ENCODE measurements at places on chromosomes 11 and 22. TPM values are rescaled to one million over a fixed set of nuclear protein-coding genes. Genes with fewer than 3 reads are reported as not detected.

- no peak for DNase-seq
Observed at GRCh38 chr11:103940551-103940950, 95.9 kb upstream of the DDI1 start.

DNA sequence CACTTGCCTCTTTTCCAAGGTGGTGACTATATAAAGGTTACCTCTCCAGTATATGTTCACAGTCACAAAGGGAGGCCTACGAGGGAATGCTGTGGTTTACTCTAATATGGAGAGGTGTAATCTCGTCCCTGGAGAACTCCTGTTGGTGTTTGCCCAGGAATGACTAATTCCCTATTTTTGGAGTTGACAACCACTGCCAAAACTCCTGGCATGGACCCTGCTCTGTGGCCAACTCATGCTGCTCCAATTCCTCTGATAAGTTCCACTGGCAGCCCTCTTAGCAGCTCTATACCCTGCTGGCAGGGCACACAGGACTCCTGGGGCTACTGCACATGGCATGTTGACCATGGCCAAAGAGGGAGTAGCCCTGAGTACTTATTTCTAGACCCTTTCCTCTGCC, 418.7 kb upstream of the ANO5 start:
- DNase-seq: no peak

TNNT3 gene
- not detected for total RNA-seq

DNA sequence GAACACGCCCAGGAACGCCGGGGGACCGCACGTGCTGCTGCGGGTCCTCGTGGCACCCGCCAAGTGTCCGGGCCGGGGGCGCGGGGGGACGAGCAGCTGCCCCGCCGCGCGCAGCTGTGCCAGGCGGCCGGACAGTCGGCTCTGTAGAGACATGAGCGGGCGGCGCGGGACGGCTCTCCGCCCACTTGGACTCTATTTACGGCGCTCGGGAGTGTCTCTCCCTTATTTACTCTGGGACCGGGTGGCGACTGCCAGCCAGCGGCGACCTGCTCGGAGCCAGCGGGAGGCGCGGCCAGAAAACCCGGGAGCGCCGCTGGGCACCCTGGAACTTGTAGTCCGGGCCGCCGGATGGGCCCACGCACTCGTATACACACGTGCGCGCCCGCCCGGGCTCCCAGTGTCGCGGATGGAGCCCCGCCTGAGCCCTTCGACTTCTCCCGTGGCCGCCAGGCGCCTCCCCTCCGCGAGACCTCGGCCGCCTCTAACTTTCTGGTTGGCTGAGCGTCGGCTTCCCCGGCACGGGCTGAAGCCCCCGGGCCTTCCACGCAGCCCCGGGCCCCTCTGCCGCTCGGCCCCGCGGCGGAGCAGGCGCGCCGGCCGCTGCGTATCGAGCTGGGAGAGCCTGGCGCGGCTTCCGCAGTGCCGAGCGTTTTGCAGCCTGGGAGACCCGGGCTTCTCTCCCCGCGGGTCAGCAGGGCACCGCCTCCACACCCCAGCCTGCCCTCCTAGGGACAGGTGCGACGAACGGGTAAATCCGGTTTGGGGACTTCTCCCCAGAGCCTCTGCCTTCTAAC, at the start of gene MACROD1:
Gene MACROD1 (minus strand): TSS at position 272 of the 794 bp plus-strand sequence. CDS start 119 bp downstream, at position 153.
- DNase-seq: no peak

DNA sequence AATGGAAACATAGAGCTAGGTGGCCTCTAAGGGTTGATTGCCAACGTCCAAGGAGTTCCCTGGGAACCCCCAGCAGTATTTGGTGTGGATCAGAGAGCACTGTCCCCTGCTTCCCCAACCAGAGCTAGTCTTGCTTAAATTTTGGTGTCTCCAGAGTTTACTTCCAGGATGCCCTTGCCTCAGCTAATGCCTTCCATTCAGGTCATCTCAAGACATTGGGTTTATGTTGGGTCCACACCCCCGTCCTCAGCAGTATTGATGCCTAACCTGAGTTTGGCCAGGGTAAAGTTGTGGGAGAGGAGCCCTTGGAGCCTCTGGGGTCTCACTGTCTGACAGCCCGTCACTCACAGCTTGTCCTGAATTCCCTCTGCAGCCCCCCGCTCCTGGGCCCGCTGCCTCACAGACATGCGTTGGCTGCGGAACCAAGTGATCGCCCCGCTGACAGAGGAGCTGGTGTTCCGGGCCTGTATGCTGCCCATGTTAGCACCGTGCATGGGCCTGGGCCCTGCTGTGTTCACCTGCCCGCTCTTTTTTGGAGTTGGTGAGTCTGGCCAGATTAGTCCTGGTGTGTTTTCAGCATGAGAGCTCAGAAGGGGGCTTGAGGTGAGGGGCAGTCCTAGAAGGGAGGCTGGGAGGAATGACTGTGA, 1.4 kb downstream of the RCE1 start:
- no peak for DNase-seq

GRCh38 chr11:106917973-106918372, 100.3 kb downstream of the GUCY1A2 start:
- no peak for DNase-seq

- DNase-seq: no peak
Observed at GRCh38 chr22:20430720-20431510, 6.7 kb downstream of the SCARF2 start.

GRCh38 chr11:72631806-72632731, 42.2 kb downstream of the PDE2A start:
- peak; percentile 52 for DNase-seq

SF3B2 gene
- 162 TPM for total RNA-seq

PIK3IP1 gene
- 26.5 TPM for total RNA-seq

GRCh38 chr22:37443977-37444376, 16.7 kb upstream of the ELFN2 start:
- no peak for DNase-seq

DNA sequence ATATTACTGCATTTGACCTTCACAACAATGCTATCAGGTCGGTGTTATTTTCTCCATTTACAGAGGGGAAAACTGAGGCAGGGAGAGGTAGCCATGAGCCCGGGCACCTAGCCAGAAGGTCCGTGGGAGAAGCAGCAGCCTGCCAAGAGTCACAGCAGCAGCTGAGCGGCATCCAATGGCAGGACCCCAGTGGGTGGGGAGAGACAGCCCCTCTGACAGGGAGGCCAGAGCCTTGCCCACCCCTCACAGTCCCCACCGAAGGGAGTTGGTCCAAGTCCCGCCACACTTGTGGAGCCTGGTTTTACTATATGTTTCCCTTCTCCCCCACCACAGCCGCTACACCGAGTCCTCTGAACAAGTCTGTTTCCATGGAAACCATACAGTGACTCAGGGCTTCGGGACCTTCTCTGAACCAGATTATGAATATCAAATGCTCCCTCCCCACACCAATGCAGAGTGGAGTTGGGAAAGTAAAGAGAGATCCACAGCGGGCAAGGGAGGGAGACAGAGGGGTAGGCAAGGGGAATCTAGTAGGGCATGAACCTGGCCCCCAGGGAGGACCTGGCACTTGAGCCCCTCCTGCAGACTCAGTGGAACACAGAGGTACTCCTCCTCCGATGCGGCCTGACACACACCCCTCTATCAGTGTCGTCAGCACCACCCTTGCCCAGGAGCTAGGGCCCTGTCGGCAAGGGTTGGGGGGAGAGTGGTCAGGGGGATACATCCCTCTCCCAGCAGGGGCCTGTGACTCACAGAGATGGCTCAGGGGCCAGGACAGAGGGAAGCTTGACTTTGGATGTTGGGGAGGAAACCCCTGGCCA, 2.5 kb downstream of the CHST1 start:
- no peak for DNase-seq

GRCh38 chr11:46252373-46252914, 25.0 kb upstream of the CREB3L1 start:
- no peak for DNase-seq

DNA sequence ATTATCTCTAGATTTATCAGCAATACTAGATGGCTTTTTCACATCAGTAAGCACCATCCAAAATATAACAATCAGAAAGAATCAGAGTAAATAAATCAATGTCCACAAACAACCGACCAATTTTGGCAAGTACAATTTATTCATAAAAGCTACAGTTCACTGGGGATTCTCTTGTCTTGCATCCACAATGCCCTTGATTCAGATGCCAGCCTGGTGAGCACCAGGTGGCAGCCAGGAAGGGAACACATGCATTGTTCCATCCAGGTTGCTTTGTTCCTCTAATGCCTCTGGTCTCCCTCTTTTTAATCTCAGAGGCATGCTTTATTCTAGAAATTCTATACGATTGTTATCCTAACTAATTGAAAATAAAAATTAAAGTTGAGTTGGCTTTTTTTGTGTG, 242.1 kb upstream of the KIRREL3 start:
- no peak for DNase-seq

ANGPTL5 gene
- total RNA-seq: not detected

- DNase-seq: no peak
Observed at GRCh38 chr22:20530368-20531153, 23.2 kb downstream of the MED15 start.

GRCh38 chr11:65524014-65524740, 706 bp upstream of the SCYL1 start:
- DNase-seq: no peak

DNA sequence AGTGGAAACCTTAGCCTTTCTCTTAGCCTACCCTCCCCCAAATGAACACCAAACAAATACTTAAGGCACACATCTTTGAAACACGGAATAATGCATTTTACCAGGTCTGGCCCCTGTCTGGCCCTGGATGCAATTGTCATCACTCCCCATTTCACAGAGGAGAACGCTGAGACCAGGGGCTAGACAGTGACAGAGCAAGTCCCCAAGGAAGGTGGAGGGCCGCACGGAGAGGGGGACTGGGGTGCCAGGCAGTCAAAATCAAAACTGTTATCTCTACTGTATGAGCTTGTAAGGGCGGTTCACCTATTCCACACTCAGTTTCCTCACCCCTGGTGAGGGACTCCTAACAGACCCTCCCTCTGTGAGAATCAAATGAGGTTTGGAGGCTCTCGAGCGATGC, 414.2 kb downstream of the SOX6 start:
- no peak for DNase-seq

DNA sequence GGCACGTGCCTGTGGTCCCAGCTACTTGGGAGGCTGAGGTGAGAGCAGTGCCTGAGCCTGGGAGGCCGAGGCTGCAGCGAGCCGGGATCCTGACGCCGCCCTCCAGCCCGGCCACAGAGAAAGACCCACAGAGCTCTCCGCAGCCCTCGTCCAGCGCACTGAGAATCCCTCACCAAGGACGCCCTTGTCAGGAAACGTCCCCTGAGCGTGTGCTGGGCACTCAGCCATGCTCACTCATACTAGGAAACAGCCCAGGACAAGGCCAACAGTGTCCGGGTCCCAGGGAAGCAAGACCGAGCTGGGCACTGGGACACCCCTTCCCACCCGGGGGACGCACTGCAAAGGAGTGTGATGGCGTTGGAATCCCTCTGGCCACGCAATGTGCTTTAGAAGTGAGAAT, 14.5 kb downstream of the DEAF1 start:
- DNase-seq: no peak

PGR gene
- not detected for total RNA-seq

GRCh38 chr11:101715281-101715680, 131.5 kb upstream of the TRPC6 start:
- DNase-seq: no peak

DNA sequence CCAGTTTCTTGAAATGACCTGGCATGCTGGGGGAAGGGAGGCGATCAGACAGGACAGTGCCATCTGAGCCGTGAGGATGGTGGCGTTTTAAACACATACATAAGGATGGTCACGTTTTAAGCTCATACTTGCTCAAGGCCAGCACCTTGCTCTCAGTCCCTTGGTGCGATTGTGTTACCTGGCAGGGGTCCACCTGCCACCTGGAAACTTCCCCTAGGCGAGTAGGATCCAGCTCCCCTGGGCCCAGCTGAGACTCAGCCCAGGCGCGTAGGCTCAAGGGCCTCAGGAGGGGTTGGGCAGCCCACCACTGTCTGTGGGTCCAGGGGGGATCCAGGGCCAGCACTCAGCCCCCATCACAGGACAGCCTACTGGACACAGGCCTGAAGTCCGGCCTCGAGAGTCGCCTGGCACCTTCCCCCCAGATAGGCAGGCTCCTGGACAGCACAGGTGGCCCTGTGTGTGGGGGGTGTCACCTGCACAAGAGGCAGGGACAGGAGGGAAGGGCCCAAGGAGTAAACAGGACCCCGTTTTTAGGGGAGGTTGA, 185.8 kb downstream of the BRD1 start:
- no peak for DNase-seq

DNA sequence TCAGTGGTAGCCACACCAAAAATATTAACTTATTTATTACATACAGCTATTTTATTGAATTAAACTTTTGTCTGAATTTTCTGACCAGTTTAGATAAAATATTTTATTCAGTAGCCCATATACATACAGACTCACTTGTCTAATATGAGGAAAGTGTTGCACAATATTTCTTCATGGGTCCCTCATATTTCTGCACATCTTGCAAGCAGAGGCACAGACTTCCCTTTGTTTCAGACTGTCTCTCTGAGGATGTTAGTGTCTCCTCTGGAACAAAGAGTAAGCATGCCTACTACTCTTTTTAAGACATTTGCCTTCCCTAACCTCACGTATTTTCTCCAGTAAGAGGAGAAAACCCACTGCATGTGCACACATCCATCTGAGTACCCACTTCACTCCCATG, 81.2 kb downstream of the OR5AK2 start:
- DNase-seq: no peak

DEPDC7 gene
- 2.0 TPM for total RNA-seq

- DNase-seq: no peak
Observed at GRCh38 chr11:11407065-11407762, 54.2 kb upstream of the CSNK2A3 start.

PATL1 gene
- 16.2 TPM for total RNA-seq

GRCh38 chr22:17888855-17889254, 114.6 kb upstream of the BID start:
- DNase-seq: peak; percentile 9

All from glomerular endothelial cell (primary cell).